Inflammatory macrophage treated with lipopolysaccharide for 4 hours (primary cell): ENCODE measurements at places on chromosomes 3 and 15.

DNA sequence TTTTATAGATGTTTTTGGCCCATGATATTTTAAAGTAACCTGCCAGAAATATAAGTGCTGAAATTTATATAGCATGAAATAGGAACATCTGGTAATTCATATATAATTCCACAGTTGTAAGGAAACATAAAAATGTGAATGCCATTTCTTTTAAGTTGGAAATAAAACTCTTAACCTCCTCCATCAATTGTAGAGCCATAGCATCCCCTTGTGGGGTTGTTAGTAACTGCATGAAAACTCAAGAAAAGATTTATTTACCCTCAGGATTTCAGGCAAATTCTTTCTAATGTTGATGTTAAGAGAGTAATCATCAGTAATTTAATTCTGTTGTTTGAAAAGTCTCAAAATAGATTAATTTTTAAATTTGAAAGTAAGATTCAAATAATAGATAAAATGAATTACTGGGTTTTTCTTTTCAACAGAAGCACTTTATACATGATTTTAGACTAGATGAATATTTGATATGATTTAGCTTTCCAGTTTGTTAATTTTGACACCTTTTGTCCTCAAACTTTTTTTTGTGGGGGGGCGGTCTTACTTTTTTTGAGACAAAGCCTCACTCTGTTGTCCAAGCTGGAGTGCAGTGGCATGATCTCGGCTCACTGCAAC lies 74.7 kb downstream of the RASA2 start:
- DNase-seq, result peak; percentile 66

DNA sequence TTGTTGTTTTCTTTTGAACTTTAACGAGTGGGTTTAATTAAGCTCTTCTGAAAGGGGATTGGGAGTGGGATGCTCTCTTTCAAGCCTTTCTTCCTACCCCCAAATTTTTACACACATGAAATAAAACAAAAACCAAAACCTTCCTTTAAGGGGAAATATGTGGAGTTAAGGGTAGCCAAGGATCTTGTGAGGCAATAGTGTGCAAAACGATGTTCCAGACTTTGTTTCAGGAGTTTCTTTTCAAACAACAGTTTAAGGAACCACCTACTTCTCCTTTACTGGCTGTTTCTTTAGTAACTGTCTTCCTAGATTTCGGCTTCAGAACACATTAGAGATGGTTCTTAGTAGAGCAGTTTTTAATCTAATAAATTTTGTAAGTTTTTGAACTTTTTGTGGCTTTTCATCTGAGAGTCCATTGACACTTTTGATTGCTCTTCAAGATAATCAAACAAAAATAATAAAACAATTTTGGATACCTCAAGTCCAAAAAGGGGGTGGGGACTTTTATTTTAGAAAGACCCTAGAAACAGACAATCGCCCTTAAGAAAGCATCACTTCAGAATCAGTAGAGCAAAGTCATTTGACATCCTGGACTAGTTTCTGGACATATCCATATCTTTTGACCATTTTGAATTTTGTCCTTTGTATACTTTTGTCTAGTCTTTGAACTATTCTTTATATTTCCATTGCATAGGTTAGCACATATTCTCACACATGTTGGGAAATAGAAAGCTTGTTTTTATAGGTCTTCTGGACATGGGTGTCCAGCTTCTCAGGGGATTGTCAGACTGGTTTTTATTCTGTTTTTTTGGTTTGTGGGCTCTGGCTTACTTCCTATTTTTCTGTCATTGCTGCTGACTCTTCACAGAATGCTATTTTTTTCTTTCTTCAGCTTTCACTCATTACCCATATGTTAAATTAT lies 6.0 kb downstream of the DIPK2A start:
- DNase-seq, result peak; percentile 84

DNA sequence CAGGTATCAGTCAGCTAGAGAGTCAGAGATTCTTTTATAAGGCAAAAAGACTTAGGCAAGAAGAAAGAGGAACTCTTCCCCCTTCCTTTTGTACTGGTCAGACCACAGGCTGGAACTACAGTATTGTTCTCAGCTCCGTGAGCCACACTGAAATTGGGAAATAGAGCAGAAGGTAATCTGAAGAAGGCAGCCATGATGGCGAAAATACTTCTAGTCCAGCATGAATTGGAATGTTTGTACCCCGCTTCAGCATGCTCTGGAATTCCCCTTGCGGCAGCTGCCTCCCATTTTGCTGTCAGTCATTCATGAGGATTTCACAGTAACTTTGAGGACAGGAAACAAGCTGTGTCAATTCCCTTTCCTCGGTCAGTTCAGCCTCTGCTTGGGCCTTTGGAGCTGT lies 96.2 kb downstream of the CORO2B start:
- peak; percentile 77 for DNase-seq

GRCh38 chr15:85451099-85451700 lies 70.8 kb downstream of the AKAP13 start:
- no peak for DNase-seq

- DNase-seq, result no peak
These were observed 4.8 kb upstream of the ZBTB20 start for GRCh38 chr3:115151921-115152320.

GRCh38 chr3:55501905-55502304 lies 14.8 kb upstream of the WNT5A start:
- no peak for DNase-seq

- DNase-seq, result peak; percentile 58
These were observed 30.9 kb upstream of the TLE3 start for GRCh38 chr15:70128414-70129140.

DNA sequence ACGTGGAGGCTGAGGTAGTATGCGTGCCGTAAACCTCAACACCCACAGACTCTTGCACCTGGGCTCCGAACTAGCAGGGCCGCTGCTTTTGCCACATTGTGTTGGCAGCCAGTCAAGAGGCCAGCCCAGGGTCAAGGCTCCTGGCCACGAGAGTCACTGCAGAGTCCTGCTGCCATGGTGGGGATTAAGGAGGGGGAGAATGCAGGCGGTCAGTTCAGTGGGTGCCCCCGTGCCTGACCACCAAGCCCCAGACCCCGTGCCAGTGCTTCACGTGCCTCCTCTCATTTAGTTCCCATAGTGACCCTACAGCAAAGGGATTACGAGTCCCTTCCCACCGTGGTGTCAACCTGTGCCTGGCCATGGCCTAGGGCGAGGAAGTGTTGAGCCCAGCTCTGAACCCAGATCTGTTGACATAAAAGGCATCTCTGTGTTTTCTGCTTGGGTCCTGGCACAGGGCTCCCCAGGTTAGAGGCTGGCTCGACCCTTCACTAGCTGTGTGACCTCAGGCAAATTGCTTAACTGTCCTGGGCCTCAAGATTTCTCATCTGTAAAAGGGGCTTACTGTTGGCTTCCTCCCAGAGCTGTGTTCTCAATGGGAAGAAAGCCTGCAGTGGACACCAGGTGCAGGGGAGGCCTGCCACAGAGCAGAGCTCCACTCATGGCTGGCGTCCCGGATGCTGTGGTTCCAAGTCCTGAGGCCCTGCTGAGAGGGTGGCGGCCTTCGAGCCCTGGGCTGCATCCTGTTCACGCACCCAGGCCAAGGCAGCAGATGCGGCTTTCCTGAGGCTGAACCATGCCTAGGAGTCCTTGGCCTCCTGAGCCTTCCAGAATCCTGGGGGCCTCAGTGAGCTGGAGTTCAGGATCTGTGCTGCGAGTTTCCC lies 32.8 kb downstream of the FBLN2 start:
- no peak for DNase-seq

GRCh38 chr3:170467571-170468147 lies 49.0 kb downstream of the CLDN11 start:
- DNase-seq, result no peak

GRCh38 chr15:71201477-71201876 lies 86.2 kb downstream of the THSD4 start:
- no peak for DNase-seq

DNA sequence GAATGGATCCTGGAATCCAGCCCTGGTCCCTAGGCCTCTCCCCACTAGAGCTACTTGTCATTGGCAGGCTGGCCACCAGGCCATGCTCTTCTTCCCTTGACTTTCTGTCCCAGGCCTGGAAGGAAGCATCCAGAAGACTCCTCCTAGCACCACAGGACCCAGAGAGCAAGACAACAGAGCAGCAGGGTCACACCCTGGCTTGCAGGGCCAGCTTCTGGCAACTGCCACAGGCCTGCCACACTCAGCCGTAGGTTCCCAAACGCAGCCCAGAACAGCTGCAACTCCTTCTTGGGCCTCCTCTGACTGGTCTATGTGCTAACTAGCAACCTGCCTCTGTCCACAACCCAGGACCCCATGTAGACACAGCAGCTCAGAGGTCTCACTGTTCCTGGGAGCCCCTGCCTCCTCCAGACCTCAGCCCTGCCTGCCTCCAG lies 36.8 kb upstream of the RPL32 start:
- no peak for DNase-seq

GRCh38 chr3:186772701-186773417 lies 10.5 kb upstream of the EIF4A2 start:
- peak; percentile 89 for DNase-seq

DNA sequence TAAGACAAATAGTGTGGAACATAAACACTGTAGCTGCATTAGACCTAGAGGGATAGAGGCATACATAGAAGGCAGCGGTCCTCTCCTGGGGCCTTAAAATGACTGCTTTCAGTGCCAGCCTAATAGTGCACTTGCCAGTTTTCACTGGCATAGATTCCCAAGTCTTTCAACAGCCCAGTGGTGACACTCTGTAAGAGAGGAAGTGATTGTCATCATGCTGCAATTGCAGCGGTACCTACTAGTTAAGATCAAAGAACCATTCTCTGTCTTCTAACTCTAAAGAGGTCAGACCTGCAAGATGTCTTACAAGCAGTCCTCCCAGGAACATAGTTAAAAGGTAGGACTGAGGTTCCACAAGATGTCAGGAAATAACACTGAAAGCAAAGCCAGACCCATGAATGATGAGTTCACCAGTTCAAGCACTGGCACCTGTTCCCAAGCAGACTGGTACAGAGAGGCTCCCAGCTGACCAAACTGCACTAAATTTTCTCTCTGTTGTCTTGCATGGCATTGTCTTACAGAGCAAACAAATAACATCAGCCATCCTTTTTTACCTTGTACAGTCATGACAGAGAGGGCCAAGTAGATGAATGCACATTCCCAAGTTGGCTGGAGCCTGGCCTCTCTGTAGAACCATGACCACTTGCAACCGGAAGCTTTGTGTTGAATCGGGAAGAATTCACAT lies 100.5 kb upstream of the SKOR1 start:
- peak; percentile 11 for DNase-seq

DNA sequence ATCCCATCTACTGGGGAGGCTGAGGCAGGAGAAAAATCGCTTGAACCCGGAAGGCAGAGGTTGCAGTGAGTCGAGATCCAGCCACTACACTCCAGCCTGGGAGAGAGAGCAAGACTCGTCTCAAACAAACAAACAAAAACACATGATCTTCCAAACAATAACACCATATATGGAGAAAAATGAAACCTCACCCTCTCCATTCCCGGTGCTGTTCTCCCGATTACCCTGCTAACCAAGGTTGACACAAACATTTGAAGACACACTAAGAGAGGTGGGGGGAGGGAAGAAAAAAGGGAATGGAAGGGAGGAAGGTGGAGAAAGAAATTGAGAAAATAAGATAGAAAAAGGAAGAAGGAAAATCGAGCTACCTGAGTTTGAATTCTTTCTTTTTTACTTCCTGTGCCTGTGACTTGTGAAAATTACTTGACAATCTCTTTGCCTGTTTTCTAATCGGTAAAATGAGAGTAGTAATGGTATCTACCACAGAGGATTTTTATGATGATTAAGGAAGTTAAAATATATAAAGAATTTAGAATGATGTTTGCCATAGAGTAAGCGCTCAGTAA lies 1.1 kb upstream of the PLSCR2 start:
- no peak for DNase-seq

DNA sequence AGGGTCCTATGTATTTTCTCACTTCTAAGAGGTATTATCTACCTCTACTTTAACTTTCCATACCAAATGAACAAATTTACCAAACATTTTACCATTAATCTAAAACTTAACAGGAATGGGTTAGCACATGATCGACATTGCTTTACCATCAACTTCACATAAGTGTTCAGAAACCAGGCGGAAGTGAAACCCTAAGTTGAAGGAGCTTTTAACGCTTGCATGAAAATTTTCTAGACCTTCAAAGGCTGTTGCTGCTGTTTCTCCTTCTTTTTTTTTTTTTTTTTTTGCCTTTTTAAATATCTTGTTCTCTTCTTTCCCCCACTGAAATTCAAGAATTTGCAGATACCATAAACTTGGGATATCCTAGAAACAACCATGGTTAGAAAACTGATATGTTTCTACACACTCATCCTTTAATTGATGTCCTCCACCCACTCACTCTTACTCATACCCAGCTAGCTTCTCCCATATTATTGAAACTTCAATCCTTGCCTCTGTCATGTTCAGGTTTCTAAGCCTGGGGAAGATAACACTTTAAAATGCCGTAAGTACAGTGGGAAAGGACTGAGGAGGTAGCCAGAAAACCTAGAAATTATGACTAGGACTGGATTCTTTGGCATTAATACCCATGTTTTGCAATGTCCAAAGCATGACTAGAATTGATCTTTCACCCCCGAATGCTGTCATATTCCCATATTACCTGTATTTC lies 24.7 kb downstream of the MYO5A start:
- peak; percentile 83 for DNase-seq

- DNase-seq, result no peak
These were observed 24.3 kb upstream of the SUCLG2 start for GRCh38 chr3:67678665-67679064.
